ENCODE measurements at places on chromosomes 6 and 20.

DNA sequence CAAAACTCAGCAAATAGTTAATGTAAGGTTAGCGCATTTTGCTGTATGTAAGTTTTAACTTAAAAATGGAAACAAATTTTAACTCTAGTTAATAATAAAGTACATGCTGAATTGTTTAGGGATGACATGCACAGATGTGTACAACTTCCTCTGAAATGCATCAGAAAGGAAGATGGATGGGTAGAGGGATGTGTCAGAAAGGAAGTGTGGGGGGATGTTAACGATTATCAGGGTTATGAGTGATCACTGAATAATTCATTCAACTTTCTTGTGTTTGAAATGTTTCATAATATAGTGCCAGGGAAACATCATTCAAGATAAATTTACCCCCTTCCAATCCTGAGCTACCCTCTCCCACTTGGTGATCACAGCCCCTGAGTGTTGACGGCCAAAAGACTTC lies 87.6 kb downstream of the FOXA2 start:
- DNase-seq: no peak

DNA sequence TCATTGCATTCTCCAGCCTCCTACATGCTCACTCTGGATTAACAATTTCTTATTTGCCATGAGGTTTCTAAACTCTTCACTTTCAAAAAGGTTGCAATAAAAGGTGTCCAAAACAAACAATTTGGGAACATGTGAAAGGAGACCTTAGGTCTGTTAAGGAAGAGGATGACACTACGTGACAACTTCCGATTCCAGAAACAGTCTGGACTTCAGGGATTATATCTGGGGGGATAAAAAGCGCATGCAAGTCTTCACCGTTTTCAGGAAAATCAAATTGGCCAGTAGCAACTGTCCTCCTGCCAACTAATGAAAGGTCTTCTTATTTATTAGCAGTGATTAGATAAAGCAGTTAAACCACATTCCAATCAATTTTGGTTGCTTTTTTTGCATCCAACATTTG lies 1.8 kb downstream of the ZDHHC14 start:
- DNase-seq: no peak

DNA sequence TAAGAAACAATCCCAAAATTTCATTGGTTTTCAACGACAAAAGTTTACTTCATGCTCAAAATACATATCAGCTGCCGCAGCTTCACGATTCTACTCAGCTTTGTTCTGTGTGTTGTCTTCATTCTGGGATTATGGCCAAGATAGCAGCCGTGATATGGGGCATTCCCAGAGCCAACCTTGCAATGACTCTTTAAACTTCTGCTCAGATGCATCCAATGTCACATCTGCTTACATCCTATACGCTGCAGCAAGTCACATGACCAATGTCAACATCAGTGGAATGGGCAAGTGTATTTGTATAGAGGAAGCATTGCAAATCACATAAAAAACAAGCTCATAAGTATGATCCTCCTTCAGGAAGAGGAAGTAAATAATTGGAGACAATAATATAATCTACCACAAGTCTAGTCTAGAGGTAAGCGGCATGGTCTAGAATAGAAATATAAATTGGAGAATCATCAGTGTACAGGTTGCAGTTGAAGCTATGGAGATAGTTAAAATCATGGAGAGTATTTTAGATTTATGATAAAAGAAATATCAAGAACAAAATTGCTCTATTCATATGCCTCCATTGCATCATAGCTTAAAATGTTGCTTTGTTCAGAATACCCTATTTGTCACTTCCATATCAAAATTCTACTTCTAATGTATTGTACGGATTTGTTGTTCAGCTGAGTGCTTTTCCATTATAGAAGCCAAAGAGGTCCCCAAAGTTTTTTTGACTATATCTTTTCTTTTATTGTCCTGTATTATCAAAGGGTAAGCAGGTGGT lies 7.2 kb upstream of the C6orf141 start:
- no peak for DNase-seq

DNA sequence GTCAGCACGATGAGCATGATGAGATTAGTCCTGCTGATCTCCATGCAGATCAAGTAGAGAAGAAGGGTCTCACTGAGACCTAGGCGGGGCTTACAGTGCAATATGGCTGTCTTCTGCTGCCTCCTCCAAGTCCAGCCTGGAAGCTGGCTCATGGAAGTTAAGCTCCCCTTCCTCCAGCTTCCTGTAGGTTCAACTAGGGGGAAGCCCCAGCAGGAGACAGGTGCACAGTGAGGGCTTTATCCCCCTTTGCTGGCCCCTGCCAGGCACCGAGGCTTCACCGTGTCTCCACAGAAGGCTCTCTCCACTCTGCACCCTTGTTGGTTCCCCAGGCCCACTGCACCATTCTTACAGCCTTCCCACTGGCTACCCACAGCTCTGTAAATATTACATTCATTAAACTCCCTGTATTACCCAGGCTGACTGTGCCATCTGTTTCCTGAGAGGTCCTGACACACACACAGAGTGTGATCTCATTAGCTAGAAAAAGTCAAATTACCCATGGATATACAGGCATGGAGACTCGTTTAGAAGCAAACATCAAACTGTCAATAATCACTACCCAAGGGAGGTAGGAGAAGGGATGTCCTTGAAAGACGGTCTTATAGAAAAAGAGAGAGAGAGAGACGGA lies 90.4 kb downstream of the SLC2A10 start:
- no peak for DNase-seq

GRCh38 chr6:155528982-155529453 lies 73.4 kb upstream of the NOX3 start:
- peak; percentile 89 for DNase-seq

GRCh38 chr6:149840345-149841075 lies 23.6 kb downstream of the LRP11 start:
- DNase-seq: no peak

- no peak for DNase-seq
Observed at GRCh38 chr6:89299466-89299850, 15.6 kb downstream of the GABRR2 start.

- no peak for DNase-seq
Observed at GRCh38 chr6:144847916-144848315, 562.8 kb downstream of the UTRN start.

- no peak for DNase-seq
Observed at GRCh38 chr20:51493346-51493791, 49.1 kb downstream of the NFATC2 start.

DNA sequence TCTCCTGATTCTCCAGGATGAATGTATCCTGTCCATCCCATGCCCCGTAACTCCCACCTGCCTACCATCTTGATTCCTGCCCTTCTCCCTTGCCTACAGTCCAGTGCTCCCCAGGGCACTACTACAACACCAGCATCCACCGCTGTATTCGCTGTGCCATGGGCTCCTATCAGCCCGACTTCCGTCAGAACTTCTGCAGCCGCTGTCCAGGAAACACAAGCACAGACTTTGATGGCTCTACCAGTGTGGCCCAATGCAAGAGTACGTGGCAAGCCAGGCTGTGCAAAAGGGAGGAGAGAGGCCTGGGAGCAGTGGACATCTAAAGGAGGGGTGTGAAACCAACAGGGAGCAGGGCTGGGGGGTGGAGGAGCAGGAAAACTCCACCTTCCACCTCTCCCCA lies 15.0 kb upstream of the ZNF76 start:
- no peak for DNase-seq

DNA sequence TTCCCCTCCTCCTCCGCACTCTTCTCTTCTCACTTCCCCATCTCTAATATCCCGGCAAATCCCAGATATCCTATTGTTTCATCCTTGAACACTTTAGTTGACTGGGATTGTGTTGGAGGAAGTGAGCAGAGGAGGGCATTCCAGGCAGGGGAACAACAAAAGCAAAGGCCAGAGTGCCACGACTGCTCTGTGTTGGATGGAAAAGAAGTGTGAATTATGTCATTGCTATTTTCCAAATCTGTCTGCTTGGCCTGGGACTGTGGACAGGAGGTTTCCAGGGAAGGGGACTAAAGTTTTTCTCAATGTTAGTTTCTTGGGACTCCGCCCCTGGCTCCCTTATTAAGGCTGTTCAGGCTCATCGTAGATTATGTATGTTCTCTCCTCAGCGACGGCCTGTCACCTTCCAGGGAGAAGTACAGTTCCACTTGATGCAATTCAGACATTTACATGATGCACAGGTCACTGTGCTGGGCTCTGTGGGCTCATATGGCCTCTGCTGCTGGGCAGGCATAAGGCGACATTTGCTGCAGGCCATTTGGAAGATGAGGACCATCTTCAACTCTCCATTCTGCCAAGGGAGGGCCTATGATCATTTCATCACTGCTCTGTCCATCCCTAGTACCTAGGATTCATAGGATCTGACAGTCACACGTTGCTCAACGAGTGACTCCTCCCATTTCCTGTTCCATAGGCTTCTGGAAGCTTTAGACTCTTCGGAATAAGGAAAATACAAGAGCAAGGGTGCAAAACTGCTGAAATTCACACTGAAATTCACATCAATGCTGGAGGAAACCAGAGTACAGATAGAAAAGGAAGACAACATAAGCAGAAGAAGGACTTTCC lies 99.1 kb upstream of the KCNK16 start:
- DNase-seq: no peak

- DNase-seq: no peak
Observed at GRCh38 chr6:98203170-98203806, 631.1 kb upstream of the POU3F2 start.

DNA sequence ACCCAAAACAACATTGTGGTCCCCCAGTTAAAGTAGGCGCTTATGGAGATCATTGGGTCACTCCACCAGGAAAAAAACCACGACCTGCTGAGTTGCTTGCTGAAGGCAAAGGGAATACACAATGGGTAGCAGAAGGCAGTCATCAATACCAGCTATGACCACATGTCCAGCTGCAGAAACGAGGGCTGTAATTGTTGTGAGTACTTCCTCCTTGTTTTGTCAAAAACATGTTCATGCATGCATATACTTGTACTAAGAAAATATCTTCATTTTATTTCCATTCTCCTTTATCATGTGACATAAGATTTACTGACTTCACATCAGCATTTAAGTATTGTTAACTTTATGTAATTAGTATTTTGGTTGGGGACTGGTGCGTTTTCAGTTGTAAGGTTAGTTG lies 16.9 kb downstream of the SERINC1 start:
- no peak for DNase-seq

GRCh38 chr6:36695414-36695813 lies 2.2 kb upstream of the RAB44 start:
- no peak for DNase-seq

DNA sequence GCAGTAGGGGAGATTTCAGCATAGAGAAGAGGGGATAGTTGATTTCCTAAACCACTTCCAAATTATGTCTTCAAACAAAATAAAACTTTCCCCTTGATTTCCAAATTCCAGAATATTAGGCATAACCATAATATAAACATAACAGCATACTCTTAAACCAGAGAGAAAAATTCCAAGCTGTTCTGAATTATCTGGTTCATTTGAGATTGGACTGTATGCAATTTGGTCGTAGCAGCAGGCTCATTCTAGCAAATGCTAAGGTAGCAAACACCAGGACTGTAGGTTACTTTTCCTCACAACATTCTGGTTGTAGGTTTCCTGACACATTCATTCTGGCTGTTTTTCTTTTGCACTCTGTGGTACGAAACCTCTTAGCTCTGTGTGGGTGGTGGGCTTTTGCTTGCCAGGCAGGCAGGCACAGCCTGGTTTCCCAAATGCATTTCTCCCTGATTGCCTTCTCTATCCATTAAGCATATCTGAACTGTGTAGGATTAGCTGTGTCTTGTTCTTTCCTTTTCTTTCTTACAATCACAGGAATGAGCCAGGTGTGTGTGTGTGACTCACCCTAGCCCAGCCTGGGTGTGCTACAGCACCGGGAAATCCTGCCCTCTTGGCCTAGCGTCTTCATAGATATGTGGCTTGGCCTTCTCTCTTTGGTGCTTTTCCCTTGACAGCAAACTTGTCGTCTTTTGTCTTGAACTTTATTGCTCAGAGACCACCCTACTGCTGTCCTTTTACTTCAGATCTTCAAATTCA lies 77.1 kb downstream of the JARID2 start:
- no peak for DNase-seq

DNA sequence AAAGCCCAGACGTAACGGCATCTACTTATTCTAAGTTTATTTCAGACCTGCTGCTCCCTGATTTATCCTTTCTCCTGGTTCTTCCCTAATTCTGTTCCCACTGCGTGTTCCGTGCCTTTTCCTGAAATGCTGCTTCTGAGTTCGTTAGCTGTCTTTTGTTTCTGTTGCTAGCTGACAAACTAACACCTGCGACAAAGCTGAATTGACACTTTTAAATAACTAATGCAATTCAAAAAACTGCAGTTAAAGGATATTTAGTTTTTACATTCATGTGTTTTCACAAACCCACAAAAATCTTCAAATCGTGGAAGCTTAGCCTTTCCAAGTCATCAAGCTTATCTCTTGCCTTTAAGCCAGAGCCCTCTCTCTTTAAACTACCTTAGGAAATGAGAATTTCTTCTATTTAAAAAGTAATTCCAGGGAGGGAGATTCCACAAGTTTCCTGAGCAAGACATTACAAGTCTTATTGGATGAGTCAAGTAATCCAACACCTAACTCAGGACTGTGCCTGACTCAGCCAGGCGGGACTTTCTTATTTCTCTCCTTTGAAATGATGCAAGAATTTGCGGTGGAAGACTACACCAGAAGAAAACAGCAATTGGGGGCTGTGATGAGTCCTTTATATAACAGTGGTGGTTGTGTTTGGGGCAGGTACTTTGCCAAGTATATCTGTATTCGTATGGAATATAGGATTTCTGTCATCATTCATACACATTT lies 6.3 kb downstream of the ADTRP start:
- DNase-seq: peak; percentile 92

DNA sequence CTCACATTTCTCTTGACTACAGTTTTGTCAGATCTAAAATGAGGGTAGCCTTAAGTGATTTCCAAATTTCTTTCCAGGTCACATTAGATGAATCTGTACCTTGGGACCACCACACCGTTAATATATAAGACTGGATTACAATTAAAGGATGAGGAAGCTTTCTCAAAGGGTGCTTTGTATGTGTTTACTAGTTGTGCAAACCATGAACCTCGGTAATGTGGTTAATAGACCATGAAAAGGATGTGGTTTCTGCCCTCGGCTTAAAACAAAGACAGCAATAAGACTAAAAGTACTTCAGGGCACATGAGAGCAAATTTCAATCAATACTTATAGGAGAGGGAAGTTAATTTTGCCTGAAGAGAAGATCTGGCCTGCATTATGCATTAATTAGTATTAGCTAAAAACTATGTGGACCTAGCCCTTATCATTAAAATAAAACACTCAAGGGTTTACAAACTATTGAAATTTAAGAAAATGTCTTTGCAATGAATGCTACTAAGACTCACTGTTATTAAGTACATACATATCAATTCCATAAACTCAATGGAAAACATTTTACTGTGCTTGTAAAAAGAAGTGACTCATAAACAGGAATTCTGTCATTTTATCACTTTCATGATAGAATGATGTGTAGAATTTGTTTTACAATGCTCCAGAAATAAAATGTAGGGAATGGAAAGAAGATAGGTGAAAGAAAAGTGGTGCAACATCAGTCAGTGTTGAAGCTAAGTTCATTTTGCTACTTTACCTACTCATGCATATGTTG lies 936 bp upstream of the TMX4 start:
- no peak for DNase-seq

- no peak for DNase-seq
Observed at GRCh38 chr6:134657751-134658527, 292.0 kb downstream of the ALDH8A1 start.

- DNase-seq: no peak
Observed at GRCh38 chr20:24692446-24693200, 223.2 kb downstream of the SYNDIG1 start.
